ENCODE measurements at places on chromosomes 1 and 21.

DNA sequence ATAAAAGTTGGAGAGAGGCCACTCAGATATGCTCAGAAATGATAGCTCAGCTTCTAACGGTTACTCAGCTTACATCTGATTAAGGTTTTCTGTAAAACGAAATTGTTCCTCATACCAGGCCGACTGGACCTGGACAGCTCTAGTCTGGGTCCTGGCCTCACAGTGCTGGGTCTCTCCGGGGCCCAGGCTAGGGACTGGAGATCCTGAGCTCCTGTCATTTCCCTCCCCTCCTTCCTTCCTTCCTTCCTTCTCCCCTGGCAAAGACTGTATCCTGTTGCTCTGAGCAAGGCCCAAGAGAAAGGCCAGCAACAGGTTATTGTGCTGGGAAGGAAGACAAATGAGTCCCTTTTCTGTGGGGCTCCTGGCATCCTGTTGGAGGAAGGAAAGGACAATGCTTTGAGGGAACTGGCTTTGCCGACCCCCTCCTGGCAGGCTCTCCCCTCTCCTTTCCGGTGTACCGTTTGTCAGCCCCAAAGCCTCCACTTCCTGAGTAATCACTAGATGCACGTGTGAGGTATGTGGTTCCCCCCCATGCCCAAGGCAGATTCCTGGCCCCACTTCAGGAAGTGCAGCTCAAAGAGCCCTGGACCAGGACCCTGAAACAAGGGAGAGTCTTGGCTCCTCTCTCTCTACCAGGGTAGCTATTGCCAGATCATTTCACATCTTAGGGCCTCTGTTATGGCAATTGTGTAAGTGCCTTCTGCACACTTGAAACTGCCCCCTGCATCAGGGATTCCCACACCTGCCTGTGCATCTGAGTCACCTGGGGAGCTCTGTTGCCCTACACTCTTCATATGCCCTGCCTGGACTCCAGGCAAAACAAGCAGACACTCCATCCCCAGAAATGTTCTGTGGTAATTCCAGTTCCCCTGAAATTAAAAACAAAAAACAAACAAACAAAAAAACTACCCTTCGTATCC lies 212.7 kb upstream of the FGGY start:
- no peak for DNase-seq

- DNase-seq: peak; percentile 66
Measured at GRCh38 chr21:41121785-41122415, 46.1 kb upstream of the BACE2 start.

GRCh38 chr1:166089804-166090203 lies 77.0 kb downstream of the FAM78B start:
- DNase-seq: no peak

DNA sequence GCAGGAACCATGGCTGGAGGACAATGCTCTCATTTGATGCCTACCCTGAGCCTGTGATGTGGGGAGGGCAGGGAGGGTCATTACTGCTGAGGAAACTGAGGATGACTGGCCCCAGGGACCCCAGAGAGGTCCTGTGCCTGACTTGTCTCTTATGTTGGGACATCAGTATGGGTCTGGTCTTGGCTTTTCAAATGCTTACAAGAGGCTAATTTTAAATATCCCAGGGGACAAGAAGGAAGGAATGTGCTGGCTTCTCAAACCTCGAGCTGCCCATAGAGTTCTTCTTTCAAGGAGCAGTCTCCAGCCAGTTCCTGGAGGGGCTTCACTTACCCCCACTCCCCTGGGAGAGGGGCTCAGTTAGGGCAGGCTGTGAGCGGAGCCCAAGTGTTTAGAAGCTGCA lies 168.2 kb downstream of the TRABD2B start:
- no peak for DNase-seq

DNA sequence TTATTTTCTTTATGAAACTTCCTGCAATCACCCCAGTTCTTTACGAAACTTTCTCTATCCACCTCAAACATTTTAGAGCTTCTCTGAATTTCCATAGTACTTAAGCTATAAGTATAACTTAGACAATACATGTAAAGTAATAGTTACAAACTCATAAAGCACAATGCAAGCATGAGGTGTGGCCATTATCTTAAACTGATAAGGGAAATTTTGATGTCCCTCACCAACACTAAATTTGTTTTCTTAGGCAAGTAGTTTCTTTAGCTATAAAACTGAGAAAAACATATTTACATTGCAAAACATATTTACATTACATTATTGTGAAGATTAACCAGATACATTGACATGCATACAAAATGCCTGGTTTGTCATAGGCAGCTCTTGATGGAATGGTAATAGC lies 146.4 kb upstream of the ATP1B1 start:
- DNase-seq: no peak

- DNase-seq: peak; percentile 4
Measured at GRCh38 chr1:101203820-101204540, 32.8 kb upstream of the S1PR1 start.

GRCh38 chr1:32052887-32053286 lies 19.9 kb upstream of the TMEM39B start:
- no peak for DNase-seq

GRCh38 chr1:209172286-209172685 lies 411.2 kb upstream of the CAMK1G start:
- DNase-seq: no peak

GRCh38 chr1:51311826-51312225 lies 18.5 kb downstream of the TTC39A start:
- no peak for DNase-seq

- DNase-seq: peak; percentile 52
Measured at GRCh38 chr1:56709269-56709880, 64.3 kb downstream of the PRKAA2 start.

GRCh38 chr1:47031059-47031458 lies 7.6 kb downstream of the CYP4X1 start:
- no peak for DNase-seq
